ENCODE measurements at places on chromosomes 6 and 20.

GRCh38 chr6:23111984-23112383 is 542.6 kb downstream of the HDGFL1 start:
- DNase-seq: no peak

- DNase-seq: no peak
Measured at GRCh38 chr6:45990162-45990561, 25.5 kb downstream of the CLIC5 start.

DNA sequence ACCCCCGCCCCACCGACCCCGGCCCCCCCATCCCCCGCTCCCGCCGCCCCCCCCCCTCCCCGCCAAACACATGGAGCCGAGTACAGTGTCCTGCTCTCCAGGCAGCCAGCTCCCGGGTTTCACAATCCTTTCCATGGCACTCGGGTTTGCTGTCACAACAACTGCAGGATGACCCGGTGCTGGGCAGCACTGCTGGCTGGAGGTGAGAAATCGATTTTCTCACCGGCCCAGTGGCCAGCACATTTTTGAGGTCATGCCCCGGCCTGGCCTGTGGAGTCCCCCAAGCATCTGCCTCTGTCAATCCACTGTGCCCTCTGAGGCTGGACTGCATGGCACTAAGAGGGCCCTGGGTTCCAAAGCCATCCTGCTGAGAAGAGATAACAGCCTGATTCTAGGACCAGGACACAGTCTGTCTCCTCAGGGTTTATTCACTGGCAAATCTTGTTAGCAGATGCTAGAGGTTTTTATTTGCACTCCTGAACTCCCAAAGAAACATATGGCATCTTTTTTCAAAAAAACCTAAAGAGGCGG is 129.5 kb downstream of the NFATC2 start:
- DNase-seq: no peak

GRCh38 chr6:35681298-35681697 is 7.4 kb downstream of the FKBP5 start:
- no peak for DNase-seq

DNA sequence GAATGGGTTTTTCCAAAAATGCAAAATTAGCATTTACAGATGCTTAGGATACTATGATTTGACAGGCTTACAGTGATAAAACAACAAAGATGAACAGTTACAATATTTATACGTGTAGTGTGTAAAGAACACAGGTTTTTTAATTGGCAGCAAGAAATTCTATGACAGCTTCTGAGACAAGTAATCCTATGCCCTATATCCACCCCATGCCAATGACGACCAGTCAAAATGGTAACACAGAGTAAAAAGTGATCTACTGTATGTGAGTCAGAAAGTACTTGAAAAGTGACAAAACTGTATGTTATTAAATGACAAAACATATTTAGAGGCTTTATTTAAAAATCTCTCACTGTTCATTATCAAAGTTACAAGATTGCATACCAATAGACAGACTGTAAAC is 99.5 kb downstream of the PRDM1 start:
- no peak for DNase-seq

- no peak for DNase-seq
Measured at GRCh38 chr20:25361287-25361683, 29.4 kb downstream of the ABHD12 start.

Measured in NCI-H187 treated with DMSO at 0.1 percent for 48 hours (cell line).